Posterior vena cava (tissue), 2 donors: ENCODE measurements at places on chromosomes 11 and 22. TPM values are rescaled to one million over a fixed set of nuclear protein-coding genes. Genes with fewer than 3 reads are reported as not detected.

DNA sequence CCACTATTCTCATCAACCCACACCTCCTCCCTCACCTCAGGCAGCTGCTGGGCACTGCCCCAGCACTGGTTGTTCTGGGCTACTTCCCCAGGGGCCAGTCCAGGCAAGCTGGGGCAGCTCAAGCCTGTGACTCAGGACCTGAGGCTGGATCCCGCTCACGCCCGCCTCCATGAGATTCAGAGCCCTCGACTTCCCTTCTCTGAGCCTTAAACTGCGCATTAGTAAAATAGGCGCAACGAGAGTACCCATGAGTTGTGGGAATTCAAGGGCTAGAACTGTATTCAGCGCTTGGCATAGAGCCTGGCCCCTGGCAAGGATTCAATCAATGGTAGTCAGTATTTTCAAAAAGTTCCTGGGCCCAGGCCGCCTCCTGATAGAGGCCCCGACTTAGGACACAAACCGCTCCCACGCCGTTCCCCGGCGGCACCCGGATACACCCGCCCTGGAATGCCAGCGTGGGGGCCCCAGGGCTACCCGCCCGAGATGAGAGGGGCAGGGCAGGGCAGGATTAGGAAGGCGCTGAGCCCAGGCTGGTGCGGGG lies 723 bp upstream of the CD82 start:
- peak; percentile 96 for DNase-seq

DNA sequence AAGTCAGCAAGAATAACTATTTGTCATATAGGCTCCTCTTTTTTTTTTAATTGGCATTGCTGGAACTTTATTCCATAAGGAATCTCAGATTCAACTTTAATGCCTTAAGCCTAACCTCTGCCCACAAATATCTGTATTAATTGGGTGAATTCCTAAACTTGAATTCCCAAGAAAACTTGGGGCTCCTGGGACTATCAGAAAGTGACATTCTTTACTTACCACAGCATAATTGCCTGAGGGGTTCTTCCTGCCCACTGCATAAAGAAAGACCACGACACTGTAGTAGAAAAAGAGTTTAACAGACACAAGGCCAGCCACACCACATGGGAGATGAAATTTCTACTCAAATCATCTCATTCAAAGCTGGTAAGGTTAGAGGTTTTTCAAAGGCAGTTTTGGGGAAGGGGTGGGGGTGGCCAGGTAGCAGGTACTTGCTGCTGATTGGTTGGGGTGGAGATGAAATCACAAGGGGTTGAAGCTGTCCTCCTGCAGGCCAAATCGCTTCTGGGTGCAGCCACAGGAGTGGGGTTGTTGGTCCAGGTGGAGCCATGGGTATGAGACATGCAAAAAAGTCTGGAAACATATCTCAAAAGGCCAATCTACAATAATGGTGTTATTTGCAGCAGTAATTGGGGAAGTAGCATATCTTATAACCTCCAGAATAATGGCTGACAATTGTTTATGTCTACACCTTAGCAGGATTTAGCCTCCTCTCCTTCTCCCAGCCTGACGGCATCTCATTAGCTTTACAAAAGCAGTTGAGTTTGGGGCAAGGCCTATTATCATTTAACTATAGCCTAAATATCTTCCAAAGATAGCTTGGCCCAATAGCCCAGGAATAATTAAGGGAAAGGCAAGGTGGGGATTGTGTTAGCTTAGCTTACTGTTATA lies 4.8 kb upstream of the NLRP10 start:
- no peak for DNase-seq

The PRG3 gene
- not detected for total RNA-seq

- DNase-seq = peak; percentile 56
Measured at GRCh38 chr11:118061586-118062125, 15.2 kb upstream of the TMPRSS4 start.

DNA sequence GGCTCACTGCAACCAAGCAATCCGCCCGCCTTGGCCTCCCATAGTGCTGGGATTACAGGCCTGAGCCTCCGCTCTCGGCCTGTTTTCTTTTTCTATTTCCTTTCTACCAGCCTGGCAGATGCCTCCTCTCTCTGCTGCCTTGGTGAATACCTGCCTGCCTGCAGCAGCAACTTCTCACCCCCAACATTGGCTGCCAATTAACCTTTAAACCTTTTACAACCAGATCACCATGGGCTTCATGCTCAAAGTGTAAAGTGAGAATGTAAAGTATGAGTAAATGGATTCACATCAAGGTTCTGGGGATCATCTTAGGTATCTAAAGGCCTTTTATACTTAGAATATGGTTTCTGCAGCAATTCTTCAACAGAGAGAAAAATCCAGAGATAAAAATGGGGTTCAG lies 13.0 kb upstream of the FCHSD2 start:
- DNase-seq = no peak

DNA sequence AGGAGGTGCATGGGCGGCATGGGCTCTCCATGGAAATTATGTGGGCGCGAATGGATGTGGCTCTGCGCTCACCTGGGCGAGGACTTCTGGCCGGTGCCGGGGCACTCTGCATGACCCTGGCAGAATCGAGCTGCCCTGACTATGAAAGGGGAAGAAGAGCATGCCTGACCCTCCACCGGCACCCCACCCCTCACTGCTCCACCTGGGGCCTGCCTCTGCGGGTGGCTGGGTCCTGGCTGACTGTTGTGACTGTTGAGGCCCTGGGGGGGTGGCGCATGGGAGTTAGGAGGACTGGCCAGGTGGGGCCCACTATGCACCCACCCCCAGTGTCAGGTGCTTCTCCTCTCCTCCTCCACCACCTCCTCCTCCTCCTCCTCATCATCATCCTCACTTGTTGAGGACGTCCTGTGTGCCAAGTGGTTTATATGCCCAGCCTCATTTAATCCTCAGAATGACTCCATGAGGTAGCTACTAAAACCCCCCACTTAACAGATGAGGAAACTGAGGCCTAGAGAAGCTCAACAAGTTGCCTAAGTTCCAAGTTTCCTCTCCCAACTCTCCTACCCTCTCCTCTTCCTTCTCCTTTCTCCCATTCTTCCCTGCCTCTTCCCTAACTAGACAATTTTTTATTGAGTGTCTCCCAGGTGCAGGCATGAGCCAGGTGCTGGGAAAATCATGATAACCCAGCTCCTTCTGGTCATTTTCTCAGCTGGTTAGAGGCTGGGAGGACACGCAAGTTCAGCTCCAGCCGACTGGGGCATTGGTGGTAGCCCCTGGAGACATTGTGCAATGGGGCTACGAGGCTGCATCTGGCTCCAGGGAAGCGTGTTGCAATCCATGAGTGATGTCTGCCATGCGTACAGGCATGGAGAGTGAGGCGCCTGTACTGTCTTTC lies 2.3 kb downstream of the MYEOV start:
- peak; percentile 89 for DNase-seq

GRCh38 chr11:134727204-134727603 lies 315.2 kb upstream of the B3GAT1 start:
- no peak for DNase-seq

- no peak for DNase-seq
Measured at GRCh38 chr22:21635771-21636510, 3.4 kb downstream of the CCDC116 start.

DNA sequence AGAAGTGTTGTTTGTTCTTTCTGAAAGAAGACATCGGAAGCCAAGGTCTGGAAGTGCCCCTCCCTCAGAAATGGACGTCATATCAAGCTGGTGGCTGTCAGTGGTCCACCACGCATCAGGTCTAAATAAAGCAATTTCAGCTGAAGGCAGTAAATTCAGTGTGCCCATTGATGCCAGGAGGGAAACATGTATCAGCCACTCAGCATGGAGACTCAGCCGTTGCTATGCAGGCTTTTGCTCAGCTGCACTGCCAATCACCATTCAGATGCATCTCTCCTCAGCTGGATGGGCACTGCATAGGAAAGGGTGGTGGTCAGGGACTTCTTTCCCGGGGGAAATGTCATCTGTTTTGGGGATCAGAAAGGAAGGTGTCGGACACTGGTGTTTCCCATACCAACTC lies 878.2 kb downstream of the NTM start:
- DNase-seq = no peak

- peak; percentile 66 for DNase-seq
Measured at GRCh38 chr22:49079743-49080500, 747.8 kb downstream of the BRD1 start.

- peak; percentile 20 for DNase-seq
Measured at GRCh38 chr11:69352715-69353319, 58.9 kb downstream of the MYEOV start.

DNA sequence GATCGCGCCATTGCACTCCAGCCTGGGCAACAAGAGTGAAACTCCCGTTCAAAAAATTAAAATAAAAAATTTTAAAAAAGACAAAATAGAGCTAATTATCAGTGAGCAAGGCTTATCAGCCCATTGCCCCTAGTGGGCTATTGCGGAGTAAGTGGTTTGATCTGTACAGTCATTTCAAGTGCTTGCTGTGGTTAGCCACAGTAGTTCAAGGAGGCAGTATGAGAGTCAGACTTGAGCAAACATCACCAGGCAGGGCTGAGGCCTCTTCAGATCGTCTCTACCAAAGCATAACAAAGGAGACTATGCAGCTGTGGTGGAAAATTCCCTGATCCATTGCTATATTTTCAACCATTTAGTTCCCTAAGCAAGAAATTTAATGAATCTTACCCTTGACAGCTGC lies 4.3 kb upstream of the SBF2 start:
- DNase-seq = no peak

DNA sequence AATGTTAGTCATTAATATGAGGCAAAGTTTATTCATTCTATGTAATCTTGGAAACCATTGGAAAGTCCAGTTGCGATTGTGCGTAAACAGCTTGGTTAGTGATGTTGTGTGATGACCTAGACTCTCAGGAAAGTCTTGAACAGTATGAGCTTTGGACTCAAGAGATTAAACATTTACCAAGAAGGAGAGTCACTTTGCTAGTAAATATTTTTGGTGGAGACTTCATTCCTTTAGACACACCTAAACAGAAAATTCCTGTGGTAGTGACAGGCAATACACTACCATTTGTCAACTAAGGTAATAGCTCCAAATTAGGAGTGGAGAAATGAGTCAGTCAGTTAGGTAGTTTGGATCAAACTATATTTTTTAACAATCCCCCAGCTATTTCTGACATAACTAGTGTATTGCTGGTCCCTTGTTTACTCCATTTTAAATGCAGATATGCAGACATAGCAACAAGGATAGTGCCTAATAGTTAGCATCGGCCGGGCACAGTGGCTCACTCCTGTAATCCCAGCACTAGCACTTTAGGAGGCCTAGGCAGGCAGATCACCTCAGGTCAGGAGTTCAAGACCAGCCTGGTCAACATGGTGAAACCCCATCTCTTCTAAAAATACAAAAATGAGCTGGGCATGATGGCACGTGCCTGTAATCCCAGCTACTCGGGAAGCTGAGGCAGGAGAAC lies 89.3 kb downstream of the ARHGAP42 start:
- DNase-seq = no peak

- DNase-seq = no peak
Measured at GRCh38 chr11:111301842-111302118, 3.4 kb downstream of the POU2AF3 start.

- DNase-seq = no peak
Measured at GRCh38 chr22:43411869-43412807, at the start of gene MPPED1. Gene MPPED1, plus strand, starts transcription at chr22:43412014. Its CDS starts 12,972 bp downstream, at chr22:43424986.

DNA sequence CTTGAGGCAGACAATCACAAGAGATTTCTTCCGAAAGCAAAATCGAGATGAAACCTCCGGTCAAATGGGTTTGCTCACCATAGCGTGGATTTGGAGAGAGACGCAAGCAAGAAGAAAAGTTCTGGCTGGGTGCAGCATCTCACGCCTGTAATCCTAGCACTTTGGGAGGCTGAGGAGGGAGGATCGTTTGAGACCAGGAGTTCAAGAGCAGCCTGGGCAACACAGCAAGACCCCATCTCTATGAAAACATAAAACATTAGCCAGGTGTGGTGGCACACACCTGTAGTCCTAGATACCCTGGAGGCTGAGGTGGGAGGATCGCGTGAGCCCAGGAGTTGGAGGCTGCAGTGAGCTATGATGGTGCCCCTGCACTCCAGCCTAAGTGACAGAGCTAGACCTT lies 24.4 kb downstream of the MN1 start:
- no peak for DNase-seq

The OR5B2 gene
- total RNA-seq = not detected

DNA sequence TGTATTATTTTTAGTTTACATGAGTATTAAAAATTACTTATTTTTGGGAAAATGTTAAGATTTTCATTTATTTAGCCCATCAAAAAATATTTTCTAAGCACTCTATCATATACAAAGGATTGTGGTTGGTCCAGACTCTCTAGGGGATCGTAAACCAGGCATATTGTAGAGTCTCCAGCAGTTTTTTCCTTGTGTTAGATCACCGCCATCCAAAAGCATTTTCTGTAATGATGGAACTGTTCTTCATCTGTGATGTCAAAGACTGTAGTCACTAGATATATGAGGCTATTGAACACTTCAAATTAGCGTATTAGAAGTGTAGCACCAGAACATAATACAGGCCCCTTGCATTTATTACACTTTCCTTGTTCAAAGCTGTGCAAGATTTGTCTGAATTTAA lies 154.9 kb downstream of the SBF2 start:
- DNase-seq = no peak

DNA sequence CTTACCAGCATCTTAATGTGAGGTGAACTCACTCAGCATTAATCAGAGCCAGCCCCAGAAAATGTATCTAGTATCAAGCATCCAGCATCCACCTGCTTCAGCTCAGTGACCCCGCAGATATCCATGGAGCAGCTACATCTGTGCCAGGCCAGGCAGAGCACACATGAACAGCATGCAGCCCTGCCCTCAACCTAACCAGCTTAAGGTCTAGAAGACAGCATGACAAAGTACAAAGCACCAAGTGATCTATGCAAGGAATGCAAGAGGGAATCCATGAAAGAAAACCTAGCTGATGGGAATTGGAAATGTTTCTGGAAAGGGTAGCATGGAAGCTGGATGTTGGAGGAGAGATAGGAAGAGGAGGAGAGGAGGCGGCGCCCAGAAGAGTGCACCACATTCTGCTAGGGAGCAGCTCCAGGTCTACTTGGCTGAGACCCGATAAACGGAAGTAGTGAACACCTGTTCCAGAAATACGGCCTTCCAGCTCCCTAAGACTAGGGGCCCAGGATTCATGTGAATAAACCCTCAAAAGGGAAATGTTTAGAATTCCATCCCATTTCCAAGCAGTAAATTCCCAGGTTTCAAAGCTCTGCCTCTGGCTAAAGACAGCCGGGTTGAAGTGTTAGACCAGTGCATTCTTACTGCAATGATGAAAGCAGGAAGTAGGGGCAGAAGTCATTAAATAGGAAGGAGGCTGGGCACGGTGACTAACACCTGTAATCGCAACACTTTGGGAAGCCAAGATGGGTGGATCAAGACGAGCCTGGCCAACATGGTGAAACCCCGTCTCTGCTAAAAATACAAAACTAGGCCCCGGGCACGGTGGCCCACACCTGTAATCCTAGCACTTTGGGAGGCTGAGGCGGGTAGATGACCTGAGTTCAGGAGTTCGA lies 23.5 kb upstream of the L3MBTL2 start:
- no peak for DNase-seq

DNA sequence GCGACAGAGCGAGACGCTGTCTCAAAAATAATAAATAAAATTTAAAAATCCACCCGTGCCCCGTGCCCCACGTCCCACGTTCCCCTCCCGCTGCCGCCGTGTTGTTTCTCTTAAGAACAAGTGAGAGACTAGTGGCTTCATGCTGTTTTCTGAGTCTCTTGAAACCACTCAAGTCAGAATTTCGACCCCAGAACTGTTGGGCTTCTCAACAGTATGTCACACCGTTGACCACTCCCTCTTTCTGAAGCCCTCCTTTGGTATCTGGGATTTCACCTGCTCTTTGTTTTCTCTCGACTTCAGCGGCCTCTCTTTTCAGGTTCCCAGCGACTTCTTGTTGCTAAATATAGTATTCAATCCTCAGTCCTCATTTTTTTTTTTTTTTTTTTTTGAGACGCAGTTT lies 974 bp downstream of the PPIL2 start:
- DNase-seq = no peak

GRCh38 chr11:1659506-1659905 lies 29.9 kb downstream of the KRTAP5-5 start:
- peak; percentile 59 for DNase-seq

The KREMEN1 gene
- total RNA-seq = 13.7 TPM
